ENCODE measurements at places on chromosomes 11 and 22. TPM values are rescaled to one million over a fixed set of nuclear protein-coding genes. Genes with fewer than 3 reads are reported as not detected.

GRCh38 chr11:4381901-4382300, 11.6 kb downstream of the TRIM21 start:
- H3K4me3 ChIP-seq: no peak overlapping the region
- H3K27ac ChIP-seq: no peak overlapping the region
- peaks cover 43% of the 10 kb centered on the region for H3K36me3 ChIP-seq
- no peaks in the 10 kb centered on the region for H3K4me1 ChIP-seq

GRCh38 chr11:86559311-86559945, 113.0 kb downstream of the ME3 start:
- no peaks in the 10 kb centered on the region for H3K36me3 ChIP-seq
- no peak for DNase-seq
- H3K4me3 ChIP-seq: no peak overlapping the region

PAMR1 gene
- not detected for total RNA-seq

C22orf15 gene
- total RNA-seq: 0.16 TPM
